Activated naive CD4-positive, alpha-beta T cell treated with Interleukin-2 at 50 U/mL for 16 hours (primary cell): ENCODE measurements at places on chromosomes 6 and 20.

DNA sequence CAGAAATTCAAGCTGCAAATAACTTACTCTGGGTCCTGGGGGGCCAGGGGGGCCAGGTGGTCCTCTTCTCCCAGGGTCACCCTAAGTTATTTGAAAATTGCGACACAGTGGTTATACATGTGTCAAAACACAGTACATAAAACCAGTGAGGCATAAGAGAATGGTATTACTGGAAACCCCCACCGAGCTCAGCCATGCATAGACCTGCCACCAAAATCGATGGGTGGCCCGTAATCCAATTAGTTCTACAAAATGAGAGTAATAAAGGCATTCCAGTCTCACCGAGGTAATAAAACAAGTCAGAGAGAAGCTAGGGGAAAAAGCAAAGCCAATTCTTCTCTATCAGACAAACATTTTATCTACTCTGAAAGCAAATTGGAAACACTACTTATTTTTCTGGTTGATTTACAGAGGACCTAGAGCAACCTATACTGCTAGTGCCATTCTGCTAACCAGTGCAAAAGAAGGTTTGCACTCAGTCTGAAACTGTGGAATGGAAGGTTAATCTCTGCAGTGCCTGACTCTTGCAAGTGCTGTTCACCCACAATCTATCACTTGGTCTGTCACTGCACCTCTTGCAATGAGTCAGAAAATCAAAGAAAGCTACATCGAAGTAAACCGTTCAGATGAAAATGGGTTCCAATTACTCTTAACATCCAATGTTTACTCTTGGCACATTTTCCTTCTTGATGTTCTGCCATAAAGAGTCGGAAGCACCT, 32.4 kb downstream of the COL9A1 start:
- DNase-seq, result no peak

GRCh38 chr6:83311231-83311630, 118.1 kb downstream of the RWDD2A start:
- no peak for DNase-seq

DNA sequence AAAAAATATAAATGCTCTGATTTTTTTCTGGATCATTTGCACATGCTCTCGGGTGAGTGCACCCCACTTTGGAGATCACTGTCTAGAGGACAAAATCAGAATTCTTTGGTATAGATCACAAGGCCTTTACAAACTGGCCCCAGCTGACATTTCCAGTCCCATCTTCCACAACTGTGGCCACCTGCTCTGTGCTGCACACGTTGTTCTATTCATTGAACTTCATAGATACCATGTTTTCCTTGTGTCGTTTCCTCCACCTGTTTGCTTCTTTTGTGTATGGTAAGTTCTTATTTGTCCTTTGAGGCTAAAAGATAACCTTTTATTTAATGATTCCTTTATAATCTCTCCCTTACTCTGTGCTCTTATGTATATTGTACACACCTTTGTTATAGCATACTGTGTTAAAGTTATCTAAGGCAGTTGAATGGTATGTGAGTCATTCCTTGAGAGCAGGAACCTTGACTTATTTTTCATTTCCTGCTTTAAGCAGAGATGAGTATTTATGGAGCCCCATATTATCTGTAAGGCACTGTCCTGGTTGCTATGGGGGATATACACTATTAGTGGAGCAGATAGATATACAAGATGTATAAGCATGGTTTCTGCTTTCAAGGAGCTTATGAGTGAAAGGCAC, 12.0 kb upstream of the SLC17A5 start:
- no peak for DNase-seq

- DNase-seq, result no peak
Measured at GRCh38 chr6:42564506-42564825, 637 bp downstream of the UBR2 start.

DNA sequence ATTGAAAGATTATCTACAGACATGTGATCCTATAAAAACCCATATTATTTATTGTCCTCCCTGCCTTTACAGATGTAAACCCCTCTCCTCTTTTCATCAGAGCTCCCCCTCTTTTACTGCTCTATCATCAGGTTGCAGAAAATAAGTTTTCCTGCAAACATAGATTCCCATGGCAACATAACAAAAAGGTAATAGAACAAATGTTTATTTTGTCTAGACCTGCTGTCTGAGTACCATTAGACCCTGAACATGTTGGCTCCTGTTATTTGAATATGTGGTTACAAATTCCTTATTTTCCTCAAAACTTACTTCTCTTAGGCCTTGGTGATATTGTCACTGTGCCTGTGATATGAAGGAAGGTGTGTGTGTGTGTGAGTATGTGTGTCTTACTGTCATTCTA, 11.5 kb downstream of the MAPK14 start:
- DNase-seq, result no peak

- no peak for DNase-seq
Measured at GRCh38 chr6:29749308-29749662, 26.1 kb downstream of the HLA-F start.

DNA sequence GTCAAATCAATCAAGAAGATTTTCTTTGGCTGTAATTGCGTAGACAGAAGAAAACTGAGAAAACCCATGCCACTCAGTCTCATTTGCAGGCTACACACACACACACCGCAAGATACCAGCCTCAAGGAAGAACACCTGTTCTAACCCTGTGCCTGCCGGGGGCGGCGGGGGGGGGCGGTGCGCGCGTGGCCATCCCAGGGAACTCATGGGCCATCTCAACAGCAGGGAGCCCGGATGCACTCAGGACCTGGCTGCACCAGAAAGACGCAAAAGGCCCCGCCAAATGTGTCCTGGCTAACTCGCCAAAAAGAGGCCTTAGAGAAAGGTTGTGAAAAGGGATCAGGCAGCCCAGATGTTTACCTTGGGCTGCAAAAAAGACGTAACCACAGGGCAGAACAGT, 2.1 kb downstream of the B3GAT2 start:
- no peak for DNase-seq

DNA sequence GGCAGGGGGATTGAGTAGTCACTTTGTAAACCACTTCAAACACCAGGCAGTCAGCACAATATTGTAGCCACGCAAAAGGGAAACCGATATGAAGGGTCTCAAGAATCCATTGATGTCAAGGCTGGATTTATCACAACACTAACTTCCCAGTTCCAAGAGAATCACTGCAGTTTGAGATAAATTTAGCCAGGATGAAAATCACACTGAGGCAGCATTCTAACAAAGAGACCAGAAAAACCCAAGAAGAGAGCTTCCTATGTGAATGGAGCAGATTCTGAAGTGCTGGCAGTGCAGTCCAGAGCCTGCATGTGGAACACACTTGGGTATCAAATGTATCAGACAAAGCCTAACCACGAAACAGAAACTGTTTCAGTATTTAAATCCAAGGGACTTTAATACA, 84.6 kb downstream of the KIF16B start:
- DNase-seq, result no peak

- no peak for DNase-seq
Measured at GRCh38 chr6:91802431-91802830, 1215.6 kb upstream of the MAP3K7 start.

DNA sequence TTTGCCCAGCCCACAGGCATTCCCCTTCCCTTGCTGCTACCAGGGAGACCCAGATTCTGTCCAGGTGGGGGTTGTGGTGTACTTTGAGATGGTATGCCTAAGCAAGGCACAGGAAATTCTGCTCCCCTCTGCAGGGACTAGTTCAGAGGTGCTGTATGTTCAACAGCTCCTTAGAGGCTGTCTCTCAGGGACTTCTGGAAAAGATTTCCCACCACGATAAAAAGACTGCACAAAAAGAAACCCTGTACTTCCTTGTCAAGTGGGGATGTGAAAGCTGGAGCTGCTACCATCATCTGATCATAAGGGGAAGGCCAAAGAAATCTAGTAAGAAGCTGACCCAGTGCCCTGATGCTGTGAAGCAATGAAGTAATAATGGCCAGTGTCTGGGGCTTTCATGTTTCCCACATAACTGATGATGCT, 51.5 kb upstream of the SMIM29 start:
- no peak for DNase-seq
